Esophagus muscularis mucosa (tissue), 4 donors: ENCODE measurements at places on chromosomes 6 and 20. TPM values are rescaled to one million over a fixed set of nuclear protein-coding genes. Genes with fewer than 3 reads are reported as not detected.

DNA sequence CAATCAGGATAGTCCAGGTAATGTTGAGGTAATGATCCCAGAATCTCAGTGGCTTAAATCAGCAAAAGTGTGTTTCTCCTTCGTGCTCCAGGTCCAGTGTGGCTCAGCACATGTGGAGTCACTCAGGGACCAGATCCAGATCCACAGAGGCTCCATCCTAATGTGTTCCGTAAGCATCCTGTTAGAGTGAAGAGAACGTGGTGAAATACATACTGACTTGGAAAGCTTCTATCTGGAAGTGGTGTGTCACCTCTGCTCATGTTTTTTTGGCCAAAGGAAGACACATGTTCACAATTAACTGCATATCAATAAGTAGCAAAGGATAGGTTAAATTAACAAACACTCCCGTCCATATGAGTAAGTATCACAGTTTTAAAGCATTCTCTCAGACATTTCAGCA lies 26.8 kb upstream of the PREP start:
- no peak for DNase-seq

GRCh38 chr6:81891874-81892273 lies 139.4 kb upstream of the TENT5A start:
- no peak for DNase-seq

GRCh38 chr6:104466306-104466705 lies 393.4 kb downstream of the HACE1 start:
- no peak for DNase-seq

GRCh38 chr20:62177307-62177706 lies 5.5 kb upstream of the MTG2 start:
- no peak for DNase-seq

DNA sequence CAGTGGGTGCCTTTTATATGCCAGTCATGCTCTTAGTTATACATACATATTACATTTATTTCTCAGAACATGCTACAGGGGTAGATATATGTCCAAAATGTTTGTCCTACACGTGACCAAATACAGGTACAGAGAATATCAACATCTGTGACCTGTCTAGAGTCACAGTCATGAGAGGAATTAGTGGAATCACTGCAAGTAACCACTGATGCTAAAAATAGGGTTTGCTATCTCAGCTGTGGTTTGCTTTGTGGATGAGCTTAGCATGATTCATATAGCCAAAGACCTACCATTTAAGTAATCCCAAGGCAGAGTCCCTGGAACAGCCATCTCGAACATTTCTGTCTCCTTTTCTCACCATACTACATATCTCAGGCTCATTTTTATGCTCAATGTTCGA lies 32.3 kb downstream of the GSTA3 start:
- DNase-seq, result no peak

DNA sequence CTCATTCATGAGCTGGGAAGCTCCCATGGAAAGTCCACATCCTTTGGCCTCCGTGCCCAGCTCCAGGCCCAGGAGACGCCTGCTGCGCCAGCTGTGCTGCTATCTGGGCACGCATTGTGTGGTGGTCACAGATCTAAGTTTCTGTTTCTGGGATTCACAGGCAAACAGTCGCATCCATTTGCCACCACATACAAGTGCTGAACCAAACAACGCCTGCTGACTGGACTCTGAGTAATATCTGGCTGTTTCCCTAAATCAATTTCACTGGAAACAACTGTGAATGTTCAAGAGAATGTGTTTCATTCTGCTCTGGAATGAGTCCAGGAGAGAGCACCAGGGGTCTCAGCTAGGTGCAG lies 45.5 kb downstream of the IRF4 start:
- no peak for DNase-seq

GRCh38 chr20:38355161-38356012 lies 9.1 kb downstream of the LBP start:
- no peak for DNase-seq

- DNase-seq, result no peak
These were observed 99.8 kb downstream of the HIVEP2 start for GRCh38 chr6:142845143-142845571.

GRCh38 chr20:34375977-34376430 lies 12.9 kb downstream of the ITCH start:
- DNase-seq, result no peak

DNA sequence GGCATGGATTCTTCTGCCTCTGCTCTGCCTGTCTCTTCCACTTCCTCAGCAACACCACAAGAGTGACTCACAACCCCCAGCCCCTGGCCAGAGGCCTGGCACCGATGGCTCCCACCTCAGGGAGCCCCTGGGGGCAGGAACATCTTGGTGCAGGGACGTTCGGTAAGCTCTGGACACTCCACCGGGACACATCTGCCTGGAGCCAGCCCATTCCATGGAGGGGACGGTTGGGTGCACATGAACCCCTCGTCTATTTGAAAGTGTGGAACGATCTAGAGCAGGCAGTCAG lies 246.5 kb downstream of the ERMARD start:
- no peak for DNase-seq

- no peak for DNase-seq
These were observed 177.8 kb upstream of the TAB2 start for GRCh38 chr6:149139782-149140136.

- DNase-seq, result no peak
These were observed 31.9 kb downstream of the MARCKS start for GRCh38 chr6:113888956-113889630.

DNA sequence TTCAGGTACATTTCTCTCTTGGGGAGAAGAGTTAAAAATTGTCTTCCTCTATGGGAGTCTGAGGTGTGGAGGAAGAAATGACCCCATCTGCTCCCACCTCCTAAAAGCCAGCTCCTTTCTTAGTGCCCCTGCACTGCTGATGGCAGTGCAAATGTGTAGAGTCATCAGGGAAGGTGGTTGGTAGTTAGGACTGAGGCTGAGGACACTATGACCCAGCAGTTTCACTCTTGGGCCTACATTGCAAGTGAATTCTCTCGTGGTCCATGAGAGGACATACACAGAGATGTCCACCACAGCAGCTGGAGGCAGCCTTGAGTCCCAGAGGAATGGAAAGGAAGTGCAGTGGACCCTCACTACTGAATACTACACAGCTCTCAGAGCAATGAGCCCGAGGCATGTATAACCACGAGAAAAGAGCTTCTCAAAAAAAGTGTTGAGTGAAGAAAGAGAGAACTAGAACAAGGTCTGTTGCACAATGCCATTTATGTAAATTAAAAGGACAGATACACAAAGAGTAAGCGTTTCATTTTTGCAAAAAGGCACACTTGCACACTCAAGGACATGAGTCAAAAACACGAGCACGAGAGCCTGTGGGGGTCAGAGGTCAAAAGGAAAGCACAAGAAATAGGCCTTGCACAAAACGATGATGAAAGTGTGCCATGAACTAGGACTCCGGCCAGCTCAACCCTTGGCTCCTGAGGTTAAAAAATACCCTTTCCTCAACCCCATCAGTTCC lies 308.2 kb upstream of the PRND start:
- DNase-seq, result no peak

DNA sequence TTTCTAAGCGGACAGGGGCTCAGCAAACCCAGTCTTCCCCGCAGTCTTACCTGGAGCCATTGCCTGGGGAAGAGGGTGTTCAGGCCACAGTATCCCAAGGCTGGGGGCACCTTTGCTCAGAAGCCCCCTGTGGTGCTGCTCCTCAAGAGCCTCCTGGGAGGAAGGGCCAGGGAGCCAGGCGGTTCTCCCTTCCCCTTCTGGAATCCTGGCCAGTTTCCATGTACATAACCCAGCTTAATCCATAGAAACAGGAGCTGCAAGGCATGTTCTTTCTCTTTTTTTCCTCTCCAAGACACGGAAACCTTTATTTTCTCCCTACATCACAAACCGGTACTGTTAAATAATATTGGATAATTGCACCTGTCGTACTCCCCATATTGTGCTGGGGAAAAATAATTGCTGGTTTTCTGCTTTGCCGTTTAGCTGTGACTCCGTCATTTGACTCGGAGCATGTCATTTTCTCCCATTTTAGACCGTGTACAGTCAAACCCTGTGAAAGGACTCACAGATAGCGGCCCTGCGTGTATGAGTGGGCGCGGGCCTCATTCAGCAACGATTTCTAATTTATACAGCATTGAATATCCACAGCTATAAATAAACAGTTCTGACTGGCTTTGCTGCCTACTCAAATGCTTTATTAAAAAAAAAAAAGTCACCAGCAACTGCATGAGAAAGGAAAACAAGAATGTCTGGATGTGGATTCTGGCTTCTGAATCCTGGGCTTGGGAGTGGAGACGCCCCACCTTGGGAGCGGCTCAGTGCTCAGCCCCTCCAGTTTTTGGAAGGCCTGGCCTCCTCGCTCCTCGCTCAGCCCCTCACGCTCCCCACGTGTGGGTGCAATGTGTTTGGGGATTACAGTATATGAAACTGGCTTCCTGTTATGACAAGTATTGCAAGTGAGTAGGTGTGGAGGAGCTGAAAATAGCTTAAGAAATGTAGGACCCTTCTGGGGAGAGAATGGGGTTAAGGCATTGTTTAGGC lies 67.3 kb downstream of the ADTRP start:
- DNase-seq, result no peak

DNA sequence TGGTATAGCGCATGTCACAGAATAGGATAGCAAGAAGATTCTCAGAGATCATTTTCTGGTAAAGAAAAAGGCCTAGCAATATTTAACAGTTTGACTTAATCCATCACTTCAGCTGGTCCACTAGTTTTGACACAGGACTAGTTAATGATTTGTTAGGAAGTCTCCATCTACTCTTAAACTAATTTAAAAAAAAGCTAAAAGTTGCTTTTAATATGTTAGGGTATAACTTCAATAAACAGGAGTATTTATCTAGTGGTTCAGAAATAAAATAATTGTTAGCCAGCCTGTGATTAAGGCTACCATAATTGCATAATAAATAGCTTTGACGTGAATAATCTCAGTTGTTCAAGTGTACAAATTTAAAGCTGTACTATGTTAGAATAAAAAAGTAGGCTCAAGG lies 195.6 kb downstream of the FUT9 start:
- no peak for DNase-seq

DNA sequence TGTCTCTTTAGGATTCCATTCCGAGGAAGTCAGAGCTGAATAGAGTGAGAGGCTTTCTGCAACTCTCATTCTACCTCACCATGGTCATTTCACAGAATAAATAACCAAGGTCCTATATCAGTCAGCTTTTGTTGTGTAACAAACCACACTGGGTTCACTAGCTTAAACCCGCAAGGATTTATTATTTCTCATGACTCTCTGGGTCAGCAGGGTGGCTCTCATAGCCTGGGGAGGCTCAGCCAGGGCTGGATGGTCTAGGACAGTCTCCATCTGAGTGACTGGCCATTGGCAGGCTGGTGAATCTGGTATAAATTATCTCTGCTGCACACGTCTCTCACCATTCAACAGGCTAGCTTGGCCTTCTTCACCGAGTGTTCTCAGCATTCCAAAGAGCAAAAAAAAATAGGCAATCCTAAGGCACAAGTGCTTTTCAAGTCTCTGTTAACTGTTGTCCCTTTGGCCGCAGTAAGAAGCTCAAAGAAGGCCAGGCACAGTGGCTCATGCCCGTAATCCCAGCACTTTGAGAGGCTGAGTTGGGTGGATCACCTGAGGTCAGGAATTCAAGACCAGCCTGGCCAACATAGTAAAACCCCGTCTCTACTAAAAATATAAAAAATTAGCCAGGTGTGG lies 39.7 kb downstream of the ISM1 start:
- no peak for DNase-seq

- no peak for DNase-seq
These were observed 133.7 kb downstream of the ERMARD start for GRCh38 chr6:169885131-169885530.

DNA sequence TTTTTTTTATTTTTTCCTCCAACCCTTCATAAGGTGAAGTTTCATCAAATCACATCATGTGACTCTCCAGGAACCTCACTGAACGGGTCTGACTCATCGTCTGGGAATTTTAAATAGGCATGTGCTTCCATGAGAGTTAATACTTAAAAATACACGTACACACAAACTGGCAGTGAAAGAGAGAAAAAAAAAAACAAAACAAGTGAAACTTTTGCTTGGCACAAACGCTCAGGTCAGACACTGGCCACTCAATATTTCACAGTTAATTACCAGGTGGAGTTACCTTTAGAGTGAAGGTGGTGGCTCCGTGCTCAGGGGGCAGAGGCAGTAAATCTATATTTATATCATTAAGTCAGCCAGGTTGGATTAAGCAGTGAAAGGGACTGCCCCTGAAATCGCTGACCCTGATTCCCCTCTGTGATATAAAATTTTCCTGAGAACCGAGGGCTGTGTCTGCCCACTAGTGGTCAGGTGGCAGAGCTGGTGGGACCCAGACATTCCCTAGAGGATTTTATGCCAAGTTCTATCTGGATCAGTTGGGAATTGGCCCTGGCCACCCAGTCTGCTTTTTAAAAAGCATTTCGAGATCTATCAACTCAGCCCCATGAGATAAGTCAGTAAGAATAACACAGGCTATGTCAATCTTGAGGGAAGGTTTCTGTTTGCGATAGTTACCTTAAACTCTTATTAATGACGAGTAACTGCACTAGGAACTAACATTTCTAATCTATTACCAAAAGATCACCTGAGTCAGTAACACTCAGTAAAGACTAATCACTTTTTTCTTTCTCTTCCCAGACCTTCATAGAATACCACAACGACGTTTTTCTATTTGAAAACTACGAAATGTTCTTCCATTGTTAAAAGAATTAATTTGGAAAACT lies 259.1 kb downstream of the HDGFL1 start:
- DNase-seq, result no peak

DNA sequence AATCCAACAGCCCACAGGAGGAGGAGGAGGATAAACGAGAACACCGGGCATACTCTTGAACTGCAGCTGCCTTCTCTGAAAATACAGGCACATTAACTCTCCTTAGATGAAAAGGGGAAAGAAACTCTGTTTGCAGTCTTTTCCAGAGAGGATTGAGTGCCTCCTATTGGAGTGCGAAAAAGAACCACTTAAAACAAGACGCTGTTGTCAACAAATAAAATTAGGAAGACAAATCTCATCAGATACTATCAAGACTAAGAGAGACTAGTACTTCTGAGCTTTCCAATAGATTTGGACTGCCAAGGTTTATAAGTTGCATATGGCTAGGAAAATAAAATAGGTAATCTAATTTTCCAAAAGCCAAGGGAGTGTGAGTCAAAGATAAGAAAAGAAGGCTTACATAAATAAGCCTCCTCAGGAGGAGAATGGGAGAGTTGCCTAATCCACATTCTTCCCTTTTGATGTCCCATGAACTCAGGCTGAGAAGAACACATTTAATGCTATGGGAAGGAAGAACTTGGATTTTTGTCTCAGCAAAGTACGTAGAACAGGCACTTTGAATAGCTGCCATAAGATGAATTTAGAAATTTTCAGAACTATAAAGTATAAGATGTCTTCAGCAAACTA lies 154.7 kb downstream of the ARHGAP18 start:
- DNase-seq, result no peak

DNA sequence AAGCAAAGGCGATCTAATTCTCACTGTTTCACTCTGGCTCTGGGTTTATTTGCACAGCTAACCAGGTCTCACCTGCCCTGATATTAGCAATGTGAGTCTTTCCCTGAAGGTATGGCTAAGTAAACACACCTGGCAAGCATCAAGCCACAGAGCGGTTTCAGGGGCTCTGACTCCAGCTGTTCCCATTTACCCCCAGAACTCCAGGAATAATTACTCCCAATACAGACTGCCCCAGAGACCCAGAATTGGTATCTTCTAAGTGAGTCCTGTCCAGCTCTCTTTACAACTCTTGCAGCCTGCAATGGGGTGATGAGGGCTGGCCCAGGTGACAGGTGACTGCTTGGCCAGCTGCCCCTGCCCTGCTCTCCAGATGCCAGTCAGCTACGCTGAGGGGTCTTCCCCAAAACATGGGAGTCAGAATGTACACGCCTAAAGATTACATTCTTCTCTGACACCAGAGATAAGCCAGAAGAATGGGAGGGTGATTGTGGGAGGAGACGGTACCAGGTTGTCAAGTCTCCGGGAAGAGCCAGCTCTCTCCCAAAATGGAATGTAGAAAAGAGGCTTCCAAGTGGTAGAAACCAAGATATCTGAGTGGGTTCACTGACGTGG lies 4.9 kb upstream of the LRRN4 start:
- DNase-seq, result no peak

The ZNF391 gene
- 2.8 TPM for total RNA-seq

The MTFR2 gene
- not detected for total RNA-seq
